ENCODE measurements at places on chromosomes 1 and 21. TPM values are rescaled to one million over a fixed set of nuclear protein-coding genes. Genes with fewer than 3 reads are reported as not detected.

GRCh38 chr1:217563179-217563578, 67.7 kb downstream of the GPATCH2 start:
- no peak for DNase-seq

- DNase-seq = no peak
Measured at GRCh38 chr1:100039591-100039990, 69.8 kb downstream of the SLC35A3 start.

DNA sequence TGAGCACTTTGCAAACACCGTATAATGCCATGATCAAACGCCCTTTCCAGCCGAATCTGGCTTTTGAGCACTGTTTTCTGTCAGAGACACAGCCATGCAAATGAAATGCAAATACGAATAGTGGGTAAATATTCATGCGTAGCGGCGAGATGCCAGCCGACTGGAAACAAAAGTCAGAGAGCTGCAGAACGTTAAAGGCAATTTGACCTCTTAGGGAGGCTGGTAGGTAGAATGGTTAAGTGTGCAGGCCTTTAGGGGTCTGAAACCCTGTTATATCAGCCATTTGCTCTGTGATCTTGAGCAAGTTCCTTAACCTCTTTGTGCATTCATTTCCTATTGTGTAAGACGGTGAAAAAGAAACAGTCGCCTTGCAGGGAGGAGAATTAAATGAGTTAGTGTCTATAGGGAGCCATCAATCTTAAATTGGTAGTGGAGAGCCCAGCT, 6.5 kb upstream of the SDHB start:
- DNase-seq = no peak

The PCP4 gene
- total RNA-seq = not detected

The SERPINC1 gene
- not detected for total RNA-seq

The COL8A2 gene
- 1.8 TPM for total RNA-seq

The IFNLR1 gene
- total RNA-seq = 6.3 TPM
